Activated naive CD4-positive, alpha-beta T cell treated with anti-CD3 and anti-CD28 coated beads, Interleukin-2, amount 10 ng/mL, durations not matched to agents 7 days and 5 days (primary cell): ENCODE measurements at places on chromosomes 6 and 20.

DNA sequence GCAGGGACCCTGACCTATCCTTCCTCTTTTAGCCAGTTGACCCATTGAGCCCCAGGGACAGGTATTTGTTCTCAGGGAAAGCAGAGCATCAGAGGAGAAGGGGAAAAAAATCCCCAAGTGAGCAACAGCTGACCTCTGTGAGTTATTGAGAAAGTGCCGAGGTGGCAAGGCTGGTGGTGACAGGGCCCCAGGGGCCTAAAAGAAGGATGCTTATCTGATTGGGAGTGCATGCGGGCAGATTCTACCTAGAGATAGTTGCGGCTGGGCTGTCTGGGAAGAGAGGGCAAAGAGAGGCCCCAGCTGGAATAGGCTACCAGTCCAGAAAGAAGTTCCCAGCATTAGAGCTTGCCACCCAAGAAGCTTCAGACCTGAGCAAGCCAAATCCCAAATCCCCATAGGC lies 26.5 kb upstream of the MAFB start:
- no peak for DNase-seq

DNA sequence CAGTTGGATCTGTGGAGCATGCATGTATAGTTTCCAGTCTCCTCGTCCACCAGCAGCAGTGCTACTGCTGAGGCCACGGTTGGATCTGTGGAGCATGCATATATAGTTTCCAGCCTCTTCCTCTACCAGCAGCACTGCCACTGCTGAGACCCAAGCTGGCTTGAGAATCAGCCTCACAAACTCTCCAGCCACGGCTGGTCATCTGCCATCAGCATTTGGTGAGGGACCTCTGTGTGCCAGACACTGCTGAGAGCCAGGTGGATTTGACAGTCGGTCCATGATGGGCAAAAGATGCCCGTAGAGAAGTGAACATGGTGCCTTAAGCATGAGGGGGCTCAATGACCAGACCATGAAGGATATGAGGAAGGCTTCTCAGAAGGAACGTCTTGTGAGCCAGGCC lies 46.4 kb downstream of the SLC9A8 start:
- no peak for DNase-seq

- no peak for DNase-seq
Observed at GRCh38 chr6:138468320-138469015, 30.8 kb downstream of the NHSL1 start.

GRCh38 chr6:130851026-130851425 lies 23.8 kb downstream of the SMLR1 start:
- DNase-seq, result no peak

GRCh38 chr6:30861257-30862048 lies 22.9 kb upstream of the DDR1 start:
- DNase-seq, result no peak

- no peak for DNase-seq
Observed at GRCh38 chr20:3545401-3545925, 74.6 kb downstream of the ATRN start.

GRCh38 chr6:141833001-141833655 lies 299.6 kb upstream of the GJE1 start:
- no peak for DNase-seq
